ENCODE measurements at places on chromosomes 12 and 14.

DNA sequence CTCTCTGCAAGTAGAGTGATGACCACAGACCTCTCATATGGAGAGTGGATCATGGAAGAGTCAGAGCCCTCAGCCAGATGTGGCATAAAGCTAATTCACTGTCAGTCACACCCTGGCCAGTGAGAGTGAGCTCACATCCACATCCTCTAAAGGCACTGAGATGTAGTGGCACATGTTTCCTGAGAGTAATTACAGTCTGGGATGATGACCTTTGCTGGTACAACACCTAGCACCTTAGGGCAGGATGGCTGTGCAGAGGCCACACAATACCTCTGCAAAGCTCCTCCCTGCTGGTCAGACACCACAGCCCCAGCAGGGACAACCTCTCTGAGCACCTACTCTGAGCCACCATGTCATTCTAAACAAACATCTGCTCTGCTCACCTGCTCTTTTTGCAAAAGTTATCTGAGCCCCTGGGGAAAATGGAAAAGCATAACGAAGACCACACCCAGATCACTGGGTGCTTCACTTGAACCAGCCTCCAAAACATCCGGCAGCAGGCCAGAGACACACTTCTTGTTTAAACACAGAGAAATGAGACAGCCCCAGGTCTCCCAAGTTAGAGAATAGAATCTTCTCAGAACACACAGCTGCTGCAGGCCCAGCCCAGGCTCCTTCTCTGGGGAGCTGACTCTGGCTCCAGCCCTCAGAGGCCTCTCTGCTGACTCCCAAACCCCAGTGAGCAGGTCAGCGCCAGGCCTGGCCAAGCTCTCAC, 30.3 kb downstream of the PITPNM2 start:
- DNase-seq, result no peak

GRCh38 chr12:20486233-20486632, 117.9 kb downstream of the PDE3A start:
- DNase-seq, result no peak

- no peak for DNase-seq
Measured at GRCh38 chr12:57866308-57867019, 19.9 kb upstream of the CTDSP2 start.

DNA sequence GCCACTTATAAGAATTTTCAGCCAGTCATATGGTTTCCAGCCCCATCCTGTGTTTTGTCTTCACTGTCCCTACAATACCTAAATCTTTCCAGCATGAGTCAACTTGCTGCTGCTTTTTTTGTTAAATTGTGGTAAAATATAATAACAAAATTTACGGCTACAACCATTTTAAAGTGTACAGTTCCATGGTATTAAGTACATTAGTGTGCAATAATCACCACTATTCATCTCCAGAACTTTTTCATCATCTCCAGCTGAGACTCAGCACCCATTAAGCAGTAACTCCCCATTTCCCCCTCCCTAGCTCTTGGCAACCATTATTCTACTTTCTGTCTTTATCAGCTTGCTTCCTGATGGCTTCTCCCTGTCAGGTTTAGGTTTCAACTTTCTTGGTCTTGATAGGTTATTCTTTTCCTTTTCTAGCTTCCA, 39.1 kb downstream of the FRS2 start:
- DNase-seq, result no peak

DNA sequence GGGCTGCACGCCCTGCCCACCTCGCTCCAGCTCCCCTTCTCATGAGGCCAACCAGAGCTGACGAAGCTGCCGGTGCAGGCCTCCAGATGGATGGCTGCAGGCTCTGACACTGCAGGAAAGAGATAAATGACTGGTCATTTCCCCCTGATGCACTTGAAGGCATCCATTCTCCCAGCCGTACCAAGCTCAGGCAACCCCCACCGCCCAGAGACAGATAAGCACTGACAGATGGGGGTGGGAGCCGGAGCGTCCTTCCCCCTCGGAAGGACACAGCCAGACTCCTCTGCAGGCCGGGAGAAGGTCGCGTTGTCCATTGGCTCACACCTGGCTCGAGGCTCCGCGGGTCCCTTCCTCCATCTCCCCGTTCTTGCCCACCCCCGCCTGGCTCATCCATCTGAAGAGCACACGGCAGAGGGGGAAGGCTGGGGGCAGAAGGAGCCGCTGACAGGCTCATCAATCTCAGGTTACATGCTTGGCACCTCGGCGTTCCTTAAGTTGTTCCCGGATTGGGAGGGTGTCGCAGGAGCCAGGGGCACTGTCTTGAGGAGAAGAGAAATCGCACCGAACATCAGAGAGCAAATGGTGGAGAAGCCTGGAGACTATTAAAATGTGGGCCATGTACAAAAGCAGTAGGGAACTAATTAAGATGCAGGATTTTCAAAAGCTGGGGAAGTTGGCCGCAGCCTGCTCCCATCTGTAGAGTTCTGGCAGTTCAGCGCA, 151.6 kb downstream of the DPF3 start:
- DNase-seq, result no peak

DNA sequence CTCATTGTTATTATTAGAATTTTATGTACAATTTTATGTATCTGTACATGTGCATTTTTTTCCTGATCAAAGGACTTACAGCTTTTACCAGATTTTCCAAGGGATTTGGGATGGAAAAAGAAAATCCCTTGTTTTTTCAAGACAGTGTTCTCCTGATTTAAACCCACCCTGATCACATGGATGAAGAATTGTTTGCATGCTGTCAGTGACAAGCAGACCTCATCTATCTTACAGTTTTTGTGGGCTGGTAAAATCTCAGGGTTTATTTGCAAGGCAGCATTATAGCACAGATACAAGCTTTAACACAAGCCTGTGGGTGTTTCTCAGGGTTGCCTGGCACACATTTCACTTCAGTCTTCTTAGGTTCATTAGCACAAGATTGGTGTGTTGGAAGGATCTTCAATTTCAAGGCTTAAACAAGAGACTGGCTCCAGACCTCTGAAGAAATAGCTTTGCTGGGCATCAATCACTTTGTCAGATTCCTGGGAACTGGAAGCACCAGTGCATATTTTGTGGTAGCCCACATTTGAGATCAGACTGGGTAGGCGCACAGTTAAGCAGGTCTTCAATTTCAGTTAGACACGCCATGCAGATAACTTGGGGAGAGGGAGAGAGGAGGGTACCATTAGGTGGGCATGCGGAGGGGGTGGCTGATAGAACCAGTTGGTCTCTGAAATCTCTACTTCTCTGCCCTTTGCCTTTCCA, 118.0 kb downstream of the TBX5 start:
- no peak for DNase-seq

DNA sequence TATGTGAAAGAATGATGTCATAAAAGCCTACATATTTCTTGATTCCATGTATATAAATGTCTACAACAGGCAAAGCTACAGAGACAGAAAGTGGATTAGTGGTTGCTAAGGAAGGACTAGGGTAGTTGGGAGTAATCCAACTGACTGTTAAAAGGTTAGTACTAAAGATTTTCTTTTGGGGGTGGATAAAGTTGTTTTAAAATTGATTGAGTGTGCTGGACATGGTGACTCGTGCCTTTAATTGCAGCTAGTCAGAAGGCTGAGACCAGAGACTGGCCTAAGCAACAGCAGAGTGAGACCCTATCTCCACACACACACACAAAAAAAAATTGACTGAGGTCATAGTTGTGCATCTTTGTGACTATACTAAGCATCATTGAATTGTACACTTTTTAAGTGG, 234.3 kb downstream of the C12orf50 start:
- no peak for DNase-seq

Measured in suppressor macrophage treated with lipopolysaccharide for 4 hours (primary cell).